Ovary (tissue), 10 donors: ENCODE measurements at places on chromosomes 2 and 18.
A peak's percentile ranks its signal among the peaks of the same experiment; 100 is the strongest.

- no peak for DNase-seq
Observed at GRCh38 chr2:112340475-112341267, 65.3 kb downstream of the ZC3H6 start.

- no peak for DNase-seq
Observed at GRCh38 chr2:216107760-216108159, 1.4 kb upstream of the XRCC5 start.

GRCh38 chr2:42979416-42979869 is 187.1 kb upstream of the HAAO start:
- peak; percentile 12 for DNase-seq

DNA sequence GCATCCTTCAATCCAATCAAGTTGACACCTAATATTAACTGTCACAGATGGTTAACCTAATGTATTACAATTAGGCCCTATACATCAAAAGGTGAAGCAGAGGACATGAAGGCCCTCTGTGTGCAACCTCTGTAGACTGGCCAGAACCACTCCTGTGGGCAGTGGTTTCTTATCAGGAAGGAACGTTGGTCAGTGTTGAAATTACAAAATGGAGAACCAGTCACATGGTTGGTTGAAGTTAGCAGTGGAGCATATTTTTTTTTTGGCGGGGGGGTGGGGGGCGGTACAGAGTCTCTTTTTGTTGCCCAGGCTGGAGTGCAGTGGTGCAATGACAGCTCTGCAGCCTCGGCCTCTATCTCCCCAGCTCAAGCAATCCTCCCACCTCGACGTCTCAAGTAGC is 19.8 kb downstream of the RNU2-63P start:
- DNase-seq = no peak

- DNase-seq = no peak
Observed at GRCh38 chr2:5740053-5740452, 47.9 kb downstream of the SOX11 start.

DNA sequence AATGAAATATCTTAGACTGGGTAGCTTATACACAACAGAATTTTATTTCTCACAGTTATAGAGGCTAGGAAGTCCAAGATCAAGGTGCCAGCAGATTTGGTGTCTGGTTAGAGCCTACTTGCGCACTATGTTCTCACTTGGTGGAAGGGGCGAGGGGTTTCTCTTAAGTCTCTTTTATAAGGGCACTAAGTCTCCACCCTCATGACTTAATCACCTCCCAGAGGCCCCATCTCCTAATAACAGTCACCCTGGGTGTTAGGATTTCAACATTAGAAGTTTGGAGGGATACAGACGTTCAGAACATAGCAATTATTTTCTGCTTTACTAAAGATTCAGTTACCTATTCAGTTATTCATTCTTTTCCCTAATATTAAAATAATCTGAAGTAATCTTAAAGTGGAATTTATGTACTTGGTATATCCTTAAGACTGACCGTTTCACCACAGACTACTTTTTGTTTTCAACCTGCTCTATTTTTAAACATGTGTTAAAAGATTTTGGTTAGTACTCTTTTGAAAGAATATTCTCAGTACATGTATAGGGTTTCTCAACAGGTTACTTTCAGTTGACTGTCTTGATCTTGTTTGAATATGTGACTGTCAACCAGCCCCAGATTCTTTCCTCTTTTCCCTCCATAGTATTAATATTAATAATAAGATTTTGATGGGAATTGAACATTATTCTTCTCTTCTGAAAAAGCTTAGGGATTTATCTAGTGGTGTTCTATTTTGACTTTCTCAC is 130.0 kb downstream of the TAF4B start:
- no peak for DNase-seq

DNA sequence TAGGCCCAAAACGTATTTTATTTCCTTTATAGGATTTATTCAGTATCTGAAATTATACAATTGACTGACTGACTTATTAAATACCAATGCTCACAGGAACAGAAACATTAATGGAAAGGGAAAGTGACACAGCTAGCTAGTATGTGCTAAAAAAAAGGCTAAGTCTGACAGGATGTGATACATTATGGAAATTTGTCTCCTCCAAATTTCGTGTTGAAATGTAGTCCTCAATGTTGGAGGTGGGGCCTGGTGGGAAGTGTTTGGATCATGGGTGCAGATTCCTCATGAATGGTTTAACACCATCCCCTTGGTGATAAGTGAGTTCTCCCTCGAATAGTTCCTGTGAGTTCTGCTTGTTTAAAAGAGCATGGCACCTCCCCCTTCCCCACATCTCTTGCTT is 70.6 kb upstream of the WDR75 start:
- DNase-seq = no peak

- no peak for DNase-seq
Observed at GRCh38 chr18:68233018-68233417, 481.9 kb downstream of the TMX3 start.
